ENCODE measurements at places on chromosomes 12 and 14.

GRCh38 chr12:78888568-78888967, 24.0 kb downstream of the SYT1 start:
- DNase-seq = no peak

- DNase-seq = no peak
Observed at GRCh38 chr12:98983647-98984046, 338.6 kb downstream of the APAF1 start.

DNA sequence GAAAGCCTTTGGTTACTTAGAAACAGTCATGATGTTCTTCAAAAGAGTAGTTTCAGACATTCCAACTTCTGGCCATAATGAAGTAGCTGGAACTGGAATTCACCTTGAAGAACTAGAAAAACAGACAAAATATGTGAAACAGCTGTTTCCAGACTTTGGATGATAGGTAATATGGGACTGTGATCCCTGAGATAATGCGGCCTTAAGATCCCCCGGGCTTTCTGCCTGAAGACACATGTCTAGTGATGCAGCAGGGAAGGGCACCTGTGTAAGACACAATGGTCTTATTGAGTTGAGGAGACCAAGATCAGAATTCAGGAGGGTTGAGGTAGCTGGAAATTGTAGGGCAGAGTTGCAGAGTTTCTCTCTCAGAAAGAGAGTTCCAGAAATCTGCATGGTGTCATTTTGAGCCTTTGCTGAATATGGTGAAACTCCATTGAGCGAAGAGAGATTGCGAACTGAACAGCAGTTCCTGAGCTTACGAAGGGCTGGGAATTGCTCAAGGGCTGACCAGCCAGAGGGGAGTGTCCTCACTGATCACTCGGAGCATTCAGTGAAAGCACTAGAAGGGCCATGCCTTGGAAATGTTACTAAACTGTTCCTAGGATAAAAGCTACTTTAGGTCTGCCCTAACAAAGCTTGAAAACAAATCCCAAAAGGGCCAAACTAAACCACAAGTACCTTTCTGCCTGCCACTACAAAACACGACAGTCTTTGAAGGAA, 41.7 kb upstream of the FRS2 start:
- DNase-seq = no peak

- no peak for DNase-seq
Observed at GRCh38 chr14:51657762-51658161, 6.1 kb downstream of the FRMD6 start.

GRCh38 chr14:81432219-81432661, 32.1 kb upstream of the STON2 start:
- no peak for DNase-seq

- peak; percentile 74 for DNase-seq
Observed at GRCh38 chr14:77760381-77761204, at the start of gene SNW1. Gene SNW1, minus strand, starts transcription at chr14:77761156. Its CDS starts 29 bp downstream, at chr14:77761127.

DNA sequence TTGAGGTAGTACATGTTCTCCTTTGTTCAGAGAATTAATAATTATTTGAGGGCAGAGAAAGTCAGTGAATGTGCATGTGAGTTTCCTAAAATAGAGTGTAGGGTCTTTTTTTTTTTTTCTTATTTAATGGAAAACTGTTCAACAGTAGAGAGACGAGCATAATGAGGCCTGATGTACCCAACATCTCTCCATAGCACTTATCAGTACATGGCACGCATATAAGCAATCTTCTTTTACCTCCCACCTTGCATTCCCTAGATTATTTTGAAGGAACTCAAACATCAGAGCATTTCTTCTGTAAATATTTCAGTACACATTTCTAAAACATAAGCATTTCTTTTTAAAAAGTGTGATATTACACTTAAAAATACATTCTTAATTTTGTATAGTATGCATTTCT, 87.8 kb downstream of the KTN1 start:
- no peak for DNase-seq

- DNase-seq = no peak
Observed at GRCh38 chr12:90102957-90103652, 394.5 kb upstream of the ATP2B1 start.

DNA sequence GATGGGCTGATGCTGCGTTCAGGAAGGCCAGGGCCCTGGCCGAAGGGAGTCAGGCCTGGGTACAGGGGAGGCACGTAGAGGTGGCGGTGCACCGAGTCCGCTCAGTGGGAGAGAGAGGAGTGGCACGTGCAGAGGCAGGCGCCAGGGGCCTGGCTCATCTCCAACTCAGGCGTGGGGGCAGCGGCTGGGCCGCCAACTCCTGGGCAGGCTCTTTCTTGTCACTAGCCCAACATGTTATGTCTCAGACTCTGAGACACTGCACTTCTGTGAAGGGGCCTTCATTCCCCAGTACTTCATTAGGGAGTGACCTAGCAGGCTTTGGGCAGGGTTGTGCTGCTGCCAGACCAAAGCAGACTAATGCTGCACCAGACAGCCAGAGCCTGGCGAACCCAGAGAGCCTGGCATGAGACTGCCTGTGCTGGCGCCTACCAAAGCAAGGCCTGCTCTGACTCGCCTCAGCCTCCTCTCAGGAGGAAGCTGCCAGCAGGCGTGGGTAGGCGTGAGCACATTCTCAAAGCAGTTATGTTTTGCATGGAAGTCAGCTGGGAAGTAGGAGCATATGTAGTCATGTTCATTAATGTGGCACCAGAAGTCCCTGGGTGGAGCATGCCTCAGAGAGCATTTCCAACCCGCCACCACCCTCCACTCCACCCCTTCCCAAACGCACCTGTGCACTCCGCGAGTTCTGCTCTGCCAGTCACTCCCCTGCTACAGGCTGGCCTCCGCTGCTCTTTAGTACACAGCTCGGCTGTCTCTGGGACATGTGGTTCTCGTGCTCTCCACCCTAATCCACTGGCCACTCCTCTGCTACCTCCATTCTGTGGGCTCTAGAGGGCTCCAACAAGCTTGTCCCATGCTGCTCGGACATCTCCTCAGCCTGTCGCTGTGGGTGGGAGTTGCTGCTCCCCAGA, 9.7 kb downstream of the CKB start:
- DNase-seq = no peak

GRCh38 chr12:68612202-68612601, 1.5 kb downstream of the RAP1B start:
- no peak for DNase-seq

DNA sequence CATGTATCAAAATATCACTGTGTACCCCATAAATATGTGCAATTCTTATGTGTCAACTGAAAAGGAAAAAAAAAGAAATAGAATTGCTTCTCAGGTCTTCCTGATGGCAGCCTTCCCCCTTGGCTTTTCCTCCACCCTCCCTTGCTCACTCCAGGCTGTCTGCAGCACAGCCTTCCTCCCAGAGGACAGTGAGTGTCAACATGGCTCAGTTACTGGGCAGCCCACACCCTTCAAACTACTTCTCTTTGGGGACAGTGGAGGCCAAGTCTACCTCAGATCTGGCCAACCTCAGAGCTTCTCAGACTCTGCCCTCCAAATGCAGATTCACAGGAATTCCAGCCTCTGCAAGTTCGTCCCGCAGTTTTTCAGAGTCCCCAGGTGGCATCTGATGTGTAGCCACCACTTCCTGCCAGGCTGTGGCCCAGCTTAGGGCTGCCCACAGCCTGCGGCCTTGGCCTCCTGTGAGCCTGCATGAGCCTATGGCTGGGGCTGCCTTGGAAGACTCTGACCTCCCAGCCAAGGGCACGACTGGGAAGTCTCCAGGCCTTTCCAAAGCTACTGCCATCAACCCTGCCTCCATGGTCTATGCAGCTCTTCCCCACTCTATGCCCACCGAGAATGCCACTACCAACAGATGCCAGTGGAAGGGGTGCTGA, 148.0 kb upstream of the PWP1 start:
- DNase-seq = no peak

GRCh38 chr12:65384240-65384639, 105.8 kb downstream of the MSRB3 start:
- DNase-seq = no peak

DNA sequence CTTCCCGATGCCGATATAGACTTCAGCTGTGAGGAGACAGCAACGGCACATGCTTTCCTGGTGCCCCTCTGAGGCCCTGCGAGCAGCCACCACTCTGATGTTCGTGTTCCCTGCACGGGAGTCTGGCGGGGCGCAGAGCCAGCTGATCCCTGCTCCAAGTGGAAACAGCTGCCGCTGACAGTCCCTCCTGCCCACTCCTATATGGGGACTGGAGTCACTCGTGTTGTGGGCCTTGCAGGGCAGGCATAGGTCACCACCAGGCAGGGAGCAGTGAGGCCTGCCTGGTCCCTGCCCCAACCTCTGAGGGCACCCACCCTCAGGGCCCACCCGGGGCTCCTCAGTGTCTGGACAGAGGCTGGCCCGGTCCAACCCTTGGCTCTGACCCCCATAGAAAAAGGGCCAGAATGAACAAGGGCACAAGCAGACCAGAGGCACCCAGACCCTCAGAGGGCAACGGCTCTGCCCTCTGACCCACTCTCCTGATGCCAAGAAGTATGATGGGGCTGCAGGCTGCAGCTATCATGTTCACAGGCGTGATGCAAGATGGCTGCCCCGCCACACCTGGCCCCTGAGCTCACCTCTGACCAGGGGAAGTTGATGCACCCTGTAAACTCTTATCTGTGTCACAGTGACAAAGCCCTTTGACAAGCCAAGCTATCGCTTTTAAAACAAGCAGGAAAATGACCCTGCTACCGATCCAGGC, 181.6 kb downstream of the CALM1 start:
- no peak for DNase-seq

- no peak for DNase-seq
Observed at GRCh38 chr12:89475203-89475990, 49.2 kb downstream of the GALNT4 start.

- no peak for DNase-seq
Observed at GRCh38 chr14:78989221-78989620, 819.0 kb downstream of the NRXN3 start.

GRCh38 chr14:32471181-32471580, 142.1 kb downstream of the AKAP6 start:
- no peak for DNase-seq

DNA sequence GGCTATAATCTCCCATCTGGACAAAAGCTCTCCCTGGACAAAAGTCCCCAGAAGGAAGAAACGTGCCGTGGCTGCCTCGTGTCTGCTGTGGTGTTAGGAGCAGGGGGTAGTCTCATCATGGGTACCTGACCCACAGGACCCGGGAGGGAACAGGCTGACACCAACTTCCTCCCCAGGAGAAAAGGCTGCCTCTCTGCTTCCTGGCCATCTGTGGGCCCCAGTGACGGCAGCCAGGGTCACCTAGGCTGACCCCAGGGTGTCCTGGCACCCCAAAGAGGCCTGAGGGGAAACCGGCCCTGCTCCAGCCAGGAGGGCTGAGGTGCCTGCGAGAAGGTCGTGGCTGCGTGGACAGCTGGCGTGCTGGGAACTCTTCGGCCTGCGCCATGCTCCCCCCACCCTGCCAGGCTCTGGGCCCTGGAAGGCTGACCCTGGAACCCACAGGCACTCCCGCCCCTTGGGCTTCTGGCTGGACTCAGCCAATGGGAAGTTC, 133.9 kb downstream of the RFLNA start:
- no peak for DNase-seq

Data from stimulated activated CD8-positive, alpha-beta memory T cell treated with anti-CD3 and anti-CD28 coated beads, Interleukin-15, amount 100 ng/mL, for 24 hours (primary cell).